ENCODE measurements at places on chromosomes 7 and 10.

DNA sequence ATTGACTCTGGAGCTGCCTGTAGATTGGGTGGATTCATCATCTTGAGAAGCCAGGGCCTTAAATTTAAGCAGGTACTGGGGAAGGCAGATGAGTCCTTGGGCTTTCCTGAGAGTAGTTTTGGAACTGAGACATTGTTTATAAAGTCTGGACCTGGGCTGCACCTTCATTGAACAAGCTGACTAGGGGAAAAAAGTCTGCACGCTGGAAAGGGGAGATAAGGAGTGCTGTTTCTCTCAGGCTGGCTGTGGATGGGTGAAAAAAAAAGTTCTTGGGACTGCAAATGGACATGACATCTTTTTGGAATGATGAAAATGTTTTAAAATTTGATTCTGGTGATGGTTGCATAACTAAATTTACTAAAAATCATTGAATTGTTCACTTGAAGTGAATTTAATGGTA, 12.0 kb downstream of the SEC24C start:
- no peak for DNase-seq

DNA sequence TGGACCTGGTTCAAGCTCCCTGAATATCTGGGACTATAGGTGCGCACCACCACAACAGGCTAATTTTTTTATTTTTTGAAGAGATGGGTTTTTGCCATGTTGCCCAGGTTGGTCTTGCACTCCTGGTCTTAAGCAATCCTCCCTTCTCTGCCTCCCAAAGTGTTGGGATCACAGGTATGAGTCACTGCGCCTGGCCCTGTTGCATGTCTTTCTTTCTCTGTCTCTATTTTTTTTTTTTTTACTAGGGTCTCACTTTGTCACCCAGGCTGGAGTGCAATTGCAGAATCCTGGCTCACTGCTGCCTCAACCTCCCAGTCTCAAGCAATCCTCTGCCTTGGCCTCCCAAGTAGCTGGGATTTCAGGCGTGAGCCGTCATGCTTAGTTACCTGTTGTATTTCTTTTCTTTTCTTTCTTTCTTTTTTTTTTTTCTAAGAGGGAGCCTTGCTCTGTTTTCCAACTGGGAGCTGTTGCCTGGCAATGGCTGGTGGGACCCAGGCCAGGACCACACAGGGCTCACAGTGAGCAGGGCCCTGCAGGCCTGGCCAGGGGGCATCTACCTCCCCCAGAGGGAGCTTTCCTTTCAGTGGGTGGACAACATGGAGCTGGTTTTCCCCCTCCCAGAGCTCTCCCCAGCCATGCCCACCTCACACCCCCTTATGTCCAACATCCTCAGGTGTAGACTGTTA, 6.0 kb downstream of the MYL7 start:
- no peak for DNase-seq

DNA sequence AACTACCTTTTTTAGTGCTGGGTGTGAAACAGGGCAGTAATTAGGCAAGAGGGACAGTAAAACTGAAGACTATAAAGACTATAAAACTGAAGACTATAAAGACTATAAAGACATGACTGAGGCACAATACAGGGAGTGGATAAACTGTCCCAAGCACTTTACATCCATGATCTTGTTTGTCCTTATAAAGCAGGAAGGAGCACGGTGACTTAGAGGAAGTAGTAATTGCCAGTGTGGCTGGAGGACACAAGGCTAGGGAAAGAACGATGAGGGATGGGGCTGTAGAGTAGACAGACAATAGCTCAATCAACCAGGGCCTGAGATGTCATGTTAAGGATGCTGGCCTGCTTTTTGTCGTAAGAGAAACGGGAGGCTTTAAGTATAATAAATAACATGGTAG, 26.0 kb downstream of the DNAJC12 start:
- no peak for DNase-seq

GRCh38 chr7:149885191-149886017, 11.6 kb downstream of the ATP6V0E2 start:
- no peak for DNase-seq

DNA sequence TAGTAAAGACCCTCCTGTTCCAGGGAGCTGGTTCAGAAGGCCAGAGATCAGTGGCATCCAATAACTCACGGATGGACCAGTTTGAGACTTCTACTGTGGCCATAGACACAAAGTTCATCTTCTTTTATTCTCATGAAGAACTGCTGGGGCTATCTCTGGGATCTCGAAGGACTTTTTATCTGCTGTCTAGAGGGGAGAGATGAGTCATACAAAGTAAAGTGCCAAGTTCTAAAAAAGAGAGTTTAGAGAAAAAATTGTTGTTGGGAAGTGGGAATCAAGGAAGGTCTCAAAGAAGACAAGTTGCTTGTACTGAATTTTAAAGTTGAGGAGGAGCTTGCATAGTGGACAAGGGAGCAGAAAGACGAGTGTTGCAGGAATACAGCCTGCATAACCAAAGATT, 8.0 kb upstream of the FAM221A start:
- no peak for DNase-seq

DNA sequence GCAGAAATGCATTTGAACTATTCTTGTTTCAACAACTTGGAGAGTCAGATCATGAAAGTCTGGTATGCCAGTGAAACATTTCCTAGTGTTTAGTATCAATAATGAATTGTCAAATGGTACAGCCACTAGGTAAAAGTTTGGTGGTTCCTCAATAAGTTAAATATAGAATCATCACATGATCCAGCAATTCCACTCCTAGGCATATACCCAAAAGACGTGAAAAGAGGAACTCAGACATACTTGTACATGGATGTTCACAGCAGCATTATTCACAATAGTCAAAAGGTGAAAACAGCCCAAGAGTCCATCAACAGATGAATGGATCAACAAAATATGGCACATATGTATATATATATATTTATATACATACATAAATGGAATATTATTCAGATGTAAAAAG, 67.0 kb upstream of the HPS1 start:
- DNase-seq, result no peak

GRCh38 chr10:111113238-111113960, 36.6 kb downstream of the ADRA2A start:
- DNase-seq, result no peak

- DNase-seq, result no peak
Measured at GRCh38 chr10:118442032-118442431, 99.9 kb upstream of the FAM204A start.

DNA sequence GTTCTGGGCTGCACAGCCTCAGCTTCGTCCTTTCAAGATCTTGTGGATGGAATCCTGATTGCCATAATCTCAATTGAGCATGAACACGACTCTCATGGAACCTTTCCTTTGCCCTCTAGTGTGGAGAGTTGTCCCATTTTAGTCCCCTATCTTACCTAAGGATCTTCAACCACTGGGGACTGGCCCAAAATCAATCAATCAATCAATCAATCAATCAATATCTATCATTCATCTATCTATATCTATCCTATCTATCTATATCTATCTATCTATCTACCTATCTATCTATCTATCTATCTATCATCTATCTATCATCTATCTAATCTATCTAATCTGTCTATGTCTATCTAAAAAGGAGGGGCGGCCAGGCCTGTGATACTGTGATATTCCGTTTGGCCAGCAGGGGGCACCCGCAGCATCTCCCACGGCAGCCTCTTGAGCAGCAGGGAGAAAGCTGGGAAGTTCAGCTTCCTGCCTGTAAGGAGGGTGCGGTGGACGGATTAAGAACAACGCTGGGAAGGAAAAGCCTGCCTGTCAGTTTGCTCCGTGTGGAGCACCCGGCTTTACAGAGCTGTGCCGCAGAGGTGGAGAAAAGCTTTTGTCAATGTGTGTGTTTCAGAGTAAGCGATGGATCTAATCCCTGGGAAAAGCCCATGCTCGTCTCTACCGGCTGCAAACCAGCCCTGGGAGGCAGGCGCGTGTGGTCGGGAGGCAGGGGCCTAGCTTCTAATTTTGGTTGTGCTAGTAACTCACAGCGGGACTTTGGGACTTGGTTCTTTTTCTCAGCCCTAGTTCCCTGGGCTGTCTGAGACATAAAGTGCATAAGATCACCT, 124.9 kb downstream of the SH2D4B start:
- peak; percentile 84 for DNase-seq

DNA sequence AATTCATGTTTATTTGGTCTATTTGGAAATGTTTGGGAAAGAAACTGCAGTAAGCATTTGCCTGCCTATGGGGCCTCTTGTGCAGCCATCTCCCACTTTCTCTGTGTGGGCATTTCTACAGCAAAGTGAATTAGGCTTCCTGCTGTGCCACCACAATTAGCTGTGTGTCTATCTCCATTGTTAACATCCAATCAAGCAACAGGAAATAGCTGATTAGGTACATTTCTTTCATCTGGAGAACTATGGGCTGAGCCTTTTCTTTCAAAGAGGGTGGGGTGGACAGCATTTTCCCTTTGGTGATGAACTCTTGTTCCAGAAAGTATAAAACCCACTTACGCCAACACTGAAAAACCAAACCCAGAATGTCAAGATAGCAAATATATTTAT, 640.0 kb downstream of the ACTR3B start:
- no peak for DNase-seq

GRCh38 chr7:1242606-1243289, 10.1 kb downstream of the UNCX start:
- no peak for DNase-seq

- DNase-seq, result no peak
Measured at GRCh38 chr7:66443946-66444345, 184.7 kb upstream of the KCTD7 start.

GRCh38 chr10:88330174-88330573, 252.9 kb downstream of the RNLS start:
- DNase-seq, result no peak

DNA sequence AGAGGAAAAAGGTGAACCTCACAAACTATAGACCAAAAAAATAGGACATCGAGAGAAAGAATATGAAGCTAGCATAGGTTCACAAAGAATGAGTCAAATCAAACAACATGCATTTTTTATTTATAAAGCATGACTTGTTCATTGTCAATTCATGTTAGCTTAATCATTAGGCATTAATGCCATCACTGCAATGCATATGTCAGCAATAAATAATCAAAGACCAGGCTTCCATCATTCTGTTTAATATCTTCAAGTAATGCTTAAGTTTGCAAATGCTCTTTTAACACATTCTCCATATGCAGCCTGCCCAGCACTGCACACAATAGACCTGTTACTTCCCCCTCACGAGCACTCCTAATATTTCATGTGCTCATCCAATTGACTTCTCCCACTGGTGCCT, 8.9 kb upstream of the MAGI2 start:
- no peak for DNase-seq

DNA sequence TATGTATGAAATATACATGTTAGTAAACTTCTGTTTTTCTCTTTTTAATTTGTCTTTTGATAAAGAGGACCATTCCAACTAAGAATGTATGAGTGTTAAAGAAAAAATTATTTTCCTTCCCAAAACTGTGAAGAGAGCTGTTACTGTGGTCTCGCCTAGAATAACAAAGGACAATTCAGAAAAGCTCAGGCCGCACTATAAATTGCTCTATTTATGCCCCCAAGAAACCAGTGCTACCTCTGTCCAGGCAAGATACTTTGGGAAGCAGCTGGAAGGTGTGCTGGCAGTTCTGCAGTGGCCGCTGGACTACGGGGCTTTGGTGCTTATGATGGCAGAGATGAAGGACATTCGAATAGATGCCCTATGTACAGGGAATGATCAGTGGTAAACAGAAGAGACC, 252.1 kb downstream of the DOCK4 start:
- DNase-seq, result no peak
